ENCODE measurements at places on chromosomes 5 and 9. TPM values are rescaled to one million over a fixed set of nuclear protein-coding genes. Genes with fewer than 3 reads are reported as not detected.

SMIM23 gene
- not detected for total RNA-seq

INSYN2B gene
- total RNA-seq, result 14.6 TPM

PCDHA3 gene
- total RNA-seq, result 0.17 TPM

TRAF1 gene
- total RNA-seq, result 3.8 TPM

NEUROG1 gene
- total RNA-seq, result not detected

TLR4 gene
- 6.0 TPM for total RNA-seq

CCDC192 gene
- total RNA-seq, result not detected

FAM120AOS gene
- 37.4 TPM for total RNA-seq

PLPP7 gene
- total RNA-seq, result 9.3 TPM

ABL1 gene
- 107 TPM for total RNA-seq

SPAG8 gene
- total RNA-seq, result 1.5 TPM

NIPAL4 gene
- total RNA-seq, result not detected

ITGA1 gene
- 4.1 TPM for total RNA-seq

BNC2 gene
- total RNA-seq, result 52.5 TPM

CCL27 gene
- total RNA-seq, result 0.15 TPM

SLCO6A1 gene
- total RNA-seq, result not detected

PCDH1 gene
- total RNA-seq, result 0.33 TPM

CXCL14 gene
- total RNA-seq, result not detected

KCNV2 gene
- total RNA-seq, result not detected

DRD1 gene
- total RNA-seq, result under 0.01 TPM

ZNF366 gene
- total RNA-seq, result not detected

MAML1 gene
- 7.0 TPM for total RNA-seq

OR1J2 gene
- not detected for total RNA-seq

SHISAL2B gene
- not detected for total RNA-seq

SPINK4 gene
- total RNA-seq, result not detected

SLC4A9 gene
- not detected for total RNA-seq

FOXD4L3 gene
- total RNA-seq, result not detected

PCDHGB3 gene
- 7.1 TPM for total RNA-seq

GZMA gene
- not detected for total RNA-seq

SAP30L gene
- 26.5 TPM for total RNA-seq

MARCHF11 gene
- not detected for total RNA-seq

Data from smooth muscle cell of trachea (primary cell).